ENCODE measurements at places on chromosomes 1 and 21.

DNA sequence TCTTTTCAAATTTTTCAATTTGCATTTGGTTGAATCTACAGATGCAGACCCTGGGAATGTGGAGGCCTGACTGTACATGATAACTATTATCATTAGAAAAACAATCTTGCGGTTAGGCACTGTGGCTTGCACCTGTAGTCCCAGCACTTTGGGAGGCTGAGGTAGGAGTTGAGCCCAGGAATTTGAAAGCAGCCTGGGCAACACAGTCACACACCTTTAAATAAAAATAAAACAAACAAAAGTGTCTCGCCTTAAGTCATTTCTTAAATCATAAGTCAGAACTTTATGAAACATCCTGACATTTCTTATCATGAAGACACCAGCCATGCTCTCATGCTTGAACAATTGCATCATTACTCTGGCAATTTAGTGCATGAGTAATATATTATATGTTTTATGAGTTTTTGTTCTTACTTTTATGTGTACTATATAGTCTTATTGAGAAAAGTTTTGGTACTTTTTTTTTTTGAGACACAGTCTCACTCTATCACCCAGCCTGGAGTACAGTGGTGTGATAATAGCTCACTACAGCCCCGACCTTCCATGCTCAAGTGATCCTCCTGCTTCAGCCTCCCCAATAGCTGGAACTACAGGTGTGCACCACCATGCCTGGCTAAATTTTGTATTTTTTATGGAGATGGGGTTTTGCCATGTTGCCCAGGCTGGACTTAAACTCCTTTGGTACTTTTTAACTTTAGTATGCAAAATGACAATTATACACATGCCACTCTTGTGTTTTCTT is 7.8 kb downstream of the TBX19 start:
- DNase-seq = no peak

GRCh38 chr1:119326251-119326650 is 42.3 kb upstream of the HAO2 start:
- no peak for DNase-seq

DNA sequence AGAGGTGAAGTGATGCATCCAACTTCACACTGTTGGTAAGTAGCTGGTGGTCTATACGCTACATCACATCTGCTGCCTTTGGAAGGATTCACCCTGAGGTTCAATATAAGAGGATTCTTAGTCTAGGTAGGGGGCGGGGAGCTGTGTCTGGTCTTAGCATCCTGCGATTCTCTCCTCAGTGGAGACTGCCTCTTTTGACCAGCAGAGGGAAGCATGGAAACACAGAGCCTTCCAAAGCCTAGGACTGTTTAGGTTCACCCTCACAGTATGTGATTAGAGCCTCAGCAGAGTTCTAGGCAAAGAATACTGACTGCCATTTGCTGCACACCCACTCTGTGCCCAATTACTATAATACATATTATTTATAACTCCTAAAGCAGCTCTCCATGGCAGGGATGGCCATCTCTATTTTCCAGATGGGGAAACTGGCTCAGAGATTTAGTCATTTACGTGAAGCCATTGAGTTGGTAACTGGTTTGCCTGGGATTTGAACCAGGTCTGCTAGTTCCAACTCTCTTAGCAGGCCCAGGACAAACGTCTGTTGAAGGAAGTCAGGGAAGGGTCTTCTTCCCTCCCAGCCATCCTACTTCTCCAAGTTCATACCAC is 28.9 kb upstream of the EFCAB14 start:
- DNase-seq = no peak

DNA sequence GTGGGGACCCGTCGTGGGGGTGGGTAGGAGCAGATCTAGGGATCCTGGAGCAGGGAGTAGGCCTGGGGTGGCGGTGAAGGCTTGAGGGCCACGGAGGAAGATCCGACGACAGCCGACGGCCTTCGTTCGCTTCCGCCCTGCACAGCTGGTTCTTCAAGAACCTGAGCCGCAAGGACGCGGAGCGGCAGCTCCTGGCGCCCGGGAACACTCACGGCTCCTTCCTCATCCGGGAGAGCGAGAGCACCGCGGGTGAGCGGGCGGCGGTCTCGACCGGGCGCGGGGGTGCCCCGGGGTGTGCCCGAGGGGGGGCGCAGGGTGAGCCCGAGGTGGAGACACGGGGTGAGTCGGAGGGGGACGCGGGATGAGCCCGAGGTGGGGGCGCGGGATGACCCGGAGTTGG is 16.5 kb upstream of the HDAC1 start:
- DNase-seq = no peak

All from Caki2 (cell line).